ENCODE measurements at places on chromosomes 2 and 18.

DNA sequence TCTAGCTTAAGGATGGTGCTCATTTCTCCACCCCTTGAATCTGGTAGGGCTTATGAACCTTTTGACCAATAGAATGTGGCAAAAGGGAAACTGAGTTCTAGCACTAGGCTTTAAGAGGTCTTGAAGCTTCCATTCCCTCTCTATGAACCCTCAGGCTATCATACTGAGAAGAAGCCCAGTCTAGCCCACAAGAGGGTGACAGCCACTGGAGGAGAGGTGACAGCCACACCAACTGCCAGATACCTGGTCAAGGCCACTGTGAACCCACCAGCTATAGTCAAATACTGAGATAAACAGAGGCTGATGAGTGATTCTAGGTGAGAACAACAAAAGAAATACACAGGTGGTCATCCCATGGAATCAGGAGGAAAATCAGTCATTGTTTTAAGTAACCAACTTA is 37.6 kb downstream of the NCKAP5 start:
- no peak for DNase-seq

- no peak for DNase-seq
Observed at GRCh38 chr18:23935804-23936203, 78.8 kb upstream of the TTC39C start.

GRCh38 chr2:140596447-140596846 is 1534.4 kb downstream of the LRP1B start:
- no peak for DNase-seq

DNA sequence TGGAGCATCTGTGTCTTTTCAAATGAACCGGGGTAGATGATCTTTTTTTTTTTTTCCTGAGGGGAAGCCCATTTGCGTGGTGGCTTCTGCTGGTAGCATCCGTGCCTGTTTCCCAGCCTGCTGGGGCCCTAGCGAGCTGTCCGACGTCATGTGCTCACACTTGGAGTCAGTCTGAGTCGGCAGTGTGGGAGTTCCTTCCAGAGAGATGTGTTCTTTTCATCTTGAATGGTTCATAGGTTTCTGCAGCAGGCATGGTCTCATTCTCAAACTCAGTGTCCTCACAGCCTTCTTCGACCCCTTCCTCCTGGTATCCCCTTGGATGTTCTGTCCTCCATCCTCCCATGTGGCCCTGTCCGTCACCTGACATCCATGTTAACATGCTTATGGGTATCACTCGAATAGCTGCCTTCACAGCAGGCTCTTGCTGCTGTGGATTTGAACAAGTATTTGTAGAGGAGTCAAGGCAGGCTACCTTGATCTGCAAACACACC is 51.0 kb downstream of the LDLRAD4 start:
- DNase-seq = no peak

- no peak for DNase-seq
Observed at GRCh38 chr2:112542984-112543661, 858 bp downstream of the POLR1B start.

GRCh38 chr2:142495141-142495540 is 364.3 kb upstream of the LRP1B start:
- DNase-seq = no peak

DNA sequence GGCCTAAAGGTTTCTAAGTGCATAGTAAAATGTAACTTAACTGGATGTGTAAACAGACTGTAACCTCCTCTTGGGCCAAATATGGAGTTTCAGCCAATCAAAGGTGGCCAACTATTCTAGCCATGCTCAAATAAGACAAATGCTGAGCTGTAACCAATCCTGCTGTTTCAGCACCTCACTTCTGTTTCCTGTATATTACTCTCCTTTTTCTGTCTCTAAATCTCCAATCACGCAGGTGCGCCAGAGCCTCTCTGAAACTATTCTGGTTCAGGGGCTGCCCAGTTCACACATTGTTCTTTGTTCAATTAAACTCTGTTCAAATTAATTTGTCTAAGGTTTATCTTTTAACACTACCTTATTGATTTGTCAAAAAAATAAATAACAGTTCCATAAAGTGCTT is 532.7 kb upstream of the DCC start:
- no peak for DNase-seq

GRCh38 chr2:203401-203800 is 60.4 kb downstream of the SH3YL1 start:
- no peak for DNase-seq

DNA sequence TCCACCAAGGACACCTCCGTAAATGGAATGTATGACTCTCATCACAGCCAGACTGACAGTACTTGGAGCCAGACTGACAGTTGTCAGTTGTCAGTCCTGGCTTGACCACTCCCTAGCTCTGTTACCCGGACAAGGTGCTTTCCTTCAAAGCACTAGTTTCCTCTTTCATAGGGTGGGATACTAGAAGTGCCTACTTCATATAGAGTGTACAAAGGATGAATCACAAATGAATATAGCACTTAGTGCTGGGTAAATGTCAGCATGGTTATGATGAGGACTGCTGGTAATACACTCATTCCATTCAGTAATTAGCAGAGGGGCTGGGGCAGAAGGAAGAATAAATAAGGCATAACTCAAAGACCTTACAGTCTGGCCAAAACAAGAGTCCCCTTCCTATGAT is 91.4 kb downstream of the ARL4C start:
- DNase-seq = no peak

- DNase-seq = no peak
Observed at GRCh38 chr18:13592246-13592645, 134.1 kb downstream of the FAM210A start.

DNA sequence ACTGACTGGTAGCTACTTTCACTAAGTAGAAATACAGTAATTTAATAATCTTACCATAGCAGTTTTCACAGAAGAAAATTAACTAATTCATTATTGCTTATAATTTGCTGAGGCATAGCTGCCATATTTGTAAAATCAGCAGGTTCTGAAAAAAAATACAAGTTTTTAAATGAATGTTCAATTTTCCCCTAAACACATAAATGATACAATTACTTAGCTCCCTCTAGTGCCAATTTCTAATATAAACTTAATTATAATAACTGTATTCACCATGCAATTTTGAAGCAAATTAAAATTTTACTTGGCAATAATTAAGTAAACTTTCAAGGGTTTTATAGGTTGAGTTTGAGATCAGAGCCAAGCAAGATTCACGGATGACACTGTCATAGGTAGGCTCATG is 1321.6 kb upstream of the ACVR2A start:
- DNase-seq = no peak

- no peak for DNase-seq
Observed at GRCh38 chr2:30261695-30262211, 30.4 kb downstream of the LBH start.

GRCh38 chr2:156600196-156600595 is 164.0 kb downstream of the GPD2 start:
- DNase-seq = no peak

DNA sequence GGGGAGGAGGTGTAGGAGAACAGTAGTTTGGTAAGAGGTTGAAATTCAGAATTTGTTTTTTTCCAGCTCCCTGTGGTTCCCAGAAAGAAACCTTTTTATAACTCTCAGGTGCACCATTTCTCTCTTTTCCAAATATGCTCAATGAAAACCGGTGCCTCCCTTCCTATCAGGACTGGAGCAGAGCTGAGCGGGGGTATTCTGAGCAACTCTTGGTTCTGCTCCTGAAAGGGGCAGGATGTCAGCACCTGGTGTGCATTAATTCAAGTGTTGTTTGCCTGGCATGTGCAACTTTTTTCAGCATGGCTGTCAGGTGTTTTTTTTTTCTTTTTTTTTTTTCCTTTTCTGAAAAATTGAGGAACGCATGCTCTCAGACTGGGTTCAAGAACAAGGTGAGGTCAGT is 74.1 kb downstream of the MAPK4 start:
- no peak for DNase-seq

GRCh38 chr2:61898810-61899209 is 6.7 kb upstream of the COMMD1 start:
- no peak for DNase-seq

- DNase-seq = no peak
Observed at GRCh38 chr2:57907411-57907810, 139.2 kb upstream of the VRK2 start.

DNA sequence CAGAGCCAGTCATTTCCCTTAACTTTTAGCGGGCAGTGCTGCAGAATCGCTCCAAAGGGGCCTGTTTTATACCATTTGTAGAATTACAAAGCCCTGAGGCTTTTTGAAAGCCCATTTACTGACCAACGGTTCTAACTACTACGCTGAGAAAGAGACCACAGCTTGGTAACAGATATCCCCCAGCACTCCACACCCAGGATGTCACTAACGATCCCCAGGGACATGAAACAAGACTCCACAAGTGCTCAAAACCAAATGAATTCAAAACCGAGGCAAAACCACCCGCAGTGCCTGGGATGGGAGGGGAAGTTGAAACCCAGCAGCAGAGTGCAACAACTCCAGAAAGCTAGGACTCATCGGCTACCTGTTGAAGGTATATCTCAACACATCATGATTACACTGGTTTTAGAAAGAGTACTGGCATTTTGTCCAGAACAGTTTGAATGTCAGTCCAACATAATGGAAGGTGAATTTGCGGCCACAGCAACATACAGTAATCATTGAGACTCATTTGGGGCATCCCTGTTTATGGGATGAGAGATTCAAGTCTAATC is 33.6 kb upstream of the LRP2 start:
- DNase-seq = no peak

DNA sequence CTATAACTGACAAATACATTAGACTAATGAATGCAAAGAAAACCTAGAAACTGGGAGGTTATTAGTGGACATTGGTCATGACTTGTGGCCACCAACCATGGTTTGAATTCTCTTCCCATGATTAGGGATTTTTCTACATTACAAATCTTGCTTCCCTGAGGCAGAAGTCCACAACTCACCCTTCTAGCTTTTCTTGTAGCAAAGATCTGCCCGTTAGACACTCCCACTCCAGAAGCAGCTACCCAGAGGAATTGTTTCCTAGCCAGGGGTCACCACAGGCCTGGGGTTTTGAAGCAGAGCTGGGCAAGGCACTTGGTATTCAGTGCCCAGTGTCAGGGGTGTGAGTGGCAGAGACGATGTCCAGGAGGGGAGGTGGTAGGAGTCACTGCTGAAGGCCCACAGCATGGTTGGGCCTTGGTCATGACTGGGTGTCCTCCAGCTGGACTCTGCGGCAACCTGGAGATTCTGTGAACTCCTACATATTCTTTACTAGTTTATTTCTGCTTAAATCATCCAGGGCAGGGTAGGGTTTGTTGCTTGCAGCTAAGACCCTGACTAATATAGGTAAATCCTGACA is 54.9 kb downstream of the ACTR2 start:
- no peak for DNase-seq

- DNase-seq = peak; percentile 48
Observed at GRCh38 chr2:47272031-47272864, 117.1 kb upstream of the STPG4 start.
